Dermis microvascular lymphatic vessel endothelial cell (primary cell): ENCODE measurements at places on chromosomes 2 and 18. TPM values are rescaled to one million over a fixed set of nuclear protein-coding genes. Genes with fewer than 3 reads are reported as not detected.

Gene EGR4
- not detected in 2 replicates for total RNA-seq

Gene DLX2
- total RNA-seq = not detected in 2 replicates

Gene EFHD1
- not detected in 2 replicates for total RNA-seq

DNA sequence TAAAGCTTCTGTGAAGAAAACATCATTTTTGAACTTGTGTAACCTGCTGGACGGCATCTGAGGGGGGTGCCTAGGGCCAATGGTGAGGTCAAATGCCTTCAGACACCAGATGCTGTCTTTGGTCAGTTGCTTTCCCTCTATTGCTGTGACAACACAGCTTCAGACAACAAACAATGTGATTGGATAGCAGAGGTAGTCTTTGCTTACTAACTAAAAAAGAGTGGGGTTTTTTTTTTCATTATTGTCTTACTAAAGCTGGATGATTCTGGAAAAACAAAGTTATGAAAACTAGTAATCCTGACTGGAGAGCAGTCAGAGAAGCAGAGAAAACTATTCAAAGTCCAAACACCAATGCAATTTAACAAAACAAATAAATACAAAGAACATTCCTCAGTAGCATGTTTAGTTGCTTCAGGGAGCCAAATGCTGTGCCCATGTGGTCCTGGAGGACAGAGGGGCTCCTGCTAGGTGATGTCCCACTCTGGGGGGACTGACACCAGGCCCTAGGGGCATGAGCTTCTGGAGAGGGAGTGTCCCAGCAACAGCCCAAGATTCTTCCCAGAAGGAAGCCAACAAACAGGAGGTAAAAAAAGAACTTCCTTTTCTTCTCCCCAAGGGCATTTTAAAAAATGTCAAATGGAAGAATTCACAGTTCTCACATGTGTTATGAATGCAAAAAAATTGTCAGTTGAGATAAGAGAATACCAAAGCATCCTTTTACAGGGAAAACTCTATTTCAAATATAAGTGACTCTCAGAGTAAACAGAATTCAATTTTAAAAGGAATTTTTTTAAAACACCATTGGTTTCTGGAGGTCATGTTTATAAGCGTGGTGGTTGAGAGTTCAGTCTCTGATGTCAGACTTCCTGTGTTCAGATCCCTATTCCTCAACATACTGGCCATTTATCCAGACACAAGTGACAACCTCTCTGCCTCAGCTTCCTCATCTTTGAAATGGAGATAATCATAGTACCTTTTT is 181.1 kb upstream of the PGAP1 start:
- no peak for DNase-seq

DNA sequence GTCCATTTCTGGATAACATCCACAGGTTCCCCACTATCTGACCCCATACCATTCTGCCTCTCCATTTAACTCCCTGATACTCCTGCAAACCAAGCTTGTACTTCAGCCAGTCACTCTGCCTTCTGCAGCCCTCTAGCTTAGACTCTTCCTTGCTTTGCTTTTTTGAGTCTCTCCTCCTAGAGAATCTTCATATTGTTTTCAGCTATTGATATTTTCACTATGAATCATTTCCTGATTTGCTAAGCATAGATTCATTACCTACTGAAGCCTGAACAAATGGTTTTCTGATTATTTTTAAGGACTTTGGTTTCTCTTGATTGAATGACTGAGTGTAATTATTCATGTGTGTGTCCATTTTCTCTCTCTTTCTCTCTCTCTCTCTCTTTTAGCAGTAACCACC is 2102.3 kb upstream of the CELF4 start:
- peak; percentile 27 for DNase-seq

GRCh38 chr2:63436488-63436887 is 151.8 kb downstream of the WDPCP start:
- no peak for DNase-seq

- DNase-seq = no peak
Observed at GRCh38 chr2:60152226-60152833, 401.1 kb downstream of the BCL11A start.

- DNase-seq = no peak
Observed at GRCh38 chr2:44663471-44664073, 277.9 kb upstream of the SIX3 start.

- DNase-seq = no peak
Observed at GRCh38 chr18:5467671-5468070, 76.1 kb downstream of the EPB41L3 start.

GRCh38 chr2:230944757-230945372 is 19.8 kb upstream of the GPR55 start:
- DNase-seq = no peak

DNA sequence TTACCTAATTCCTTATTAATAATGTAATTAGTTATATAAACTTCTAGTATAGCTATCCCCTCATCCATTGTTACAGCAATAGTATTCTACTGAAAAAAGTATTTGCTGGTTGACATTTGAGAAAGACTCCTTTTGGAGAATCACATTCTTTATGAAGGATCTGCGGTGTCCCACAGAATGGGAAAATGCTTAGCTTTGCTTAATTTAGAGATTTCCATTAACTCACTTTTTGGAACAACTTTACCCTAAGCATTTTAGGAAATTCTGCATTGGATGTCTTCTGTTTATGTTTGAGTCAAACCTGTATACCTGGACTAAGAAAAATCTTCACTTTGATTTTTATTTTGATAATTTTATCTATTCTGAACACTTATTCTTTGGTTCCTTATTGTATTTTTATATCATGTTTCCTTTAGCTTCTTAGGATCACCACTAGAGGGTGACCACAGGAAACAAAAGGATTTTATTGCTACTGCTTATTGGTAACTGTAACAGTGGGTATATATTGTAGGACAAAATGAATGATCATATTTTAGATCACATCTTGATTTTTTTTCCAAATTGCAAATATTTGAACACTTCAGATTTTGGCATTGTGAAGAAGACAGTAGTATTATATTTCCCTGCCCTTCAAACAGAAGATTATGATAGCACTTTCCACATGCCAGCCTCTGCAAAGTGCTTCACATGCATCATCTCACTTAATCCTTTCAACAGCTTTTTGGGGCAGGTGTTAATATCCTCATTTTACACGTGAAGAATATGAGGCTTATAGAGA is 79.6 kb downstream of the MIB1 start:
- peak; percentile 37 for DNase-seq

- DNase-seq = no peak
Observed at GRCh38 chr2:27494944-27495554, at the start of gene FNDC4. Gene FNDC4 (minus strand): TSS chr2:27495200. CDS start chr2:27494679, 521 bp downstream.
